ENCODE measurements at places on chromosomes 1 and 21.

DNA sequence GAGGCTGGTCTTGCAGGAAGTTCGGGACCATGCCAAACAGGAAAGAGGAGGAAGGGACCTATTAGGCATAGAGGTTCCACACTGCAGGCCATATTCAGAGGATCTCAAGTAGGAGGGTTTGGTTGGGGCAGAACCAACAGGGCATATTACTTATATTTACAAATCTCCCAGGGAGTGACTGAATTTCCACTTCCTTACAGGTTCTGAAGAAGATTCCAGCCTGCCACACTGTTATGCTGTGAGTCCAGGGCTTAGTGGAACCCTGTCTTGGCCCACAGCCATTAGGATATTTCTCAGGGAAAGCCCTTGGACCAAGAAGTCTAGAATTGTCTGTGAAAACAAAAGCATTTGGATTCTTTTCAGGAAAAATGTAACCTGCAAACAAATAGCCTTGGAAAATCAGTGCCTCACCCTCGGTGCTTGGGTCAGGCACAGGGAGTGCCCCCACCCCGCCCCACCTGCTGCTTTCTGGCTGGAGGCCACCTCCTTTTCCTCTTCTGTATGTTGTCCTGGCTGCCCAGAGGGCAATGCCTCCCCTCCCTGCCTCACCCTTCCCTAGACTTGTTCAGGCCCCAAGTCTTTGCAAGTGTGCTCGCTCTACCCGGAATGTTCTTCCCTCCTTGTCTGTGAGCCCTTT, 41.0 kb upstream of the JUN start:
- no peak for DNase-seq

DNA sequence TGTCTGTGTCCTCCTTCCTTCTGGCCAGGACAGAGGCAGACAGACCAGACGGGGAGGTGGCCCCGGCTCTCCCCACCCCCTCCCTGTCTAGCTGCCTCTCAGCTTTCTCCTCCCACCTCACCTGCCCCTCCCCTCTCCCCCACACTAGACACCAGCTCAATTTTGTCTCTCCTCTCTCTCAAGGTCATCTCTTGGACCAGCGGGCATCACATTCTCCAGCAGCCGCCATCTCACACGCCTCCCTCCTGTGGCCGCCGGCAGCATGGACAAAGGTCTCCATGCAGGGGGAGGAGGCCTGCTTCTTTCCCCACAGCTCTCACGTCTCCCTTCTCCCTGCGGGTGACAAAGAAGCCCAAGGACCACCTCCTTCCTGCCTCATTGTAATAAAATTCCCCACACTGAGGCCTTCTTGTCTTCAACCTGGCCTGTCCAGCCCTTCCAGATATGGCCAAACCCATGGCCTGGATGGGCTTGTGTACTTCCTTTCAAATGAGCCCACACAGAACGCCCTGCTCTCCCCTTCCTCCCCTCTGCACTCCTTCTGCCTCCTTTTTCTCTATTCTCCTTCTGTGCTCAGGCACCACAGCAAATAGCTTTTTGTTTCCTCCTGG, 14.6 kb downstream of the OPTC start:
- DNase-seq = no peak

DNA sequence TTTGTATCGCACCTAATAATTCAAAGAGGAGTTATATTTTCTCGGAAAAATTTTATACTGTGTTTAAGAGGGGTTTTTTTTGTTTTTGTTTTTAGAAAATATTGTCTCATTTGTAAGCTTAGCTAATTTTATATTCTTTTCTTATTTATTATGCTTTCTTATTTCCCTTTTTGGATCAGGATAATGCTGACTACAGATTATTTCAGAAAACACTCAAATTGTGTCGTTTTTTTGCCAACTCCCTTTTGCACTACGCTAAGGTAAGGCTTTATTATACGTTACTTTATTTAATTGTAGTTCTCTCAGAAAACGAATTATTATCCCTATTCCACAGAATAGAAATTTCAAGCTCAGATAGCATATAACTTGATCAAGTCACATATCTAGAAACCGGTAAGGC, 26.8 kb upstream of the METTL18 start:
- no peak for DNase-seq

DNA sequence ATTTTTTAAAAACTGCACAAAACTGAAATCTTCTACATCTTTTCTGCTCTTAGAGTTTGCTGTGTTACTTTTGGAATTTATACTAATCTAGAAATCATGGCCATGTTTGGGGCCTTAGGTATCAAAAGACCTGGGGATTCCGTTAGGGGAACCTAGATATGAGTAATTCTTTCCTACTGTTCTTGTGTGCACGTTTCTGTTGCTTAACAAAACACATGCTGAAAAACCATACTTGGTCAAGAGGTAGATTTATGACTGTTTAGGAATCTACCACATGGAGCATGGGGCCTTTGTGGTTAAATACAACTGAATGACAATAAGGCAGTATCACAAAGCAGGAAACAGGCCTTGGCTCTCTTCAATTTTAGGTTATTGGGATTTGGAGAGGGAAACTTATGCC, 291.9 kb upstream of the USP25 start:
- DNase-seq = no peak

- DNase-seq = no peak
These were observed 4.1 kb downstream of the KRTAP13-4 start for GRCh38 chr21:30434033-30434631.

GRCh38 chr1:115492880-115493279, 148.9 kb upstream of the VANGL1 start:
- DNase-seq = no peak

DNA sequence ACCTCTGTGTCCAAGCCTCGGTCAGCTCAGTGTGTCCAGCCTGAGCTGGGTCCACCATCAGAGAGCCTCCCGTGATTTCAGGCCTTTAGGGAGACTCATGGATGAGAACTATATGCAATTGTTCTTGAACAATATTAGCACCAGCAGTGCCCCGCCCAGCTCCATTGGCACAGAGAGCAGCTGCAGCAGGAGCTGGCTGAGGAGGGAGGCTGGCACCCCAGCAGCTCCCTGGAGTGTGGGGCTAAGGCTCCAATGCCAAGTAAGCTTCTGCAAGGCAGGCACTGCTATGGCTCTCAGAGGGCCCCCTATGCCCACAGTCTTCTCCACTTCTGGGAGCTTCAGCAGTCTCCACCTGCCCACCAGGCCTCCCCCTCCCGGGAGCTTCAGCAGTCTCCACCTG, 593.3 kb downstream of the MATN1 start:
- DNase-seq = no peak

- DNase-seq = no peak
These were observed 32.1 kb upstream of the CLIC4 start for GRCh38 chr1:24713176-24713575.

DNA sequence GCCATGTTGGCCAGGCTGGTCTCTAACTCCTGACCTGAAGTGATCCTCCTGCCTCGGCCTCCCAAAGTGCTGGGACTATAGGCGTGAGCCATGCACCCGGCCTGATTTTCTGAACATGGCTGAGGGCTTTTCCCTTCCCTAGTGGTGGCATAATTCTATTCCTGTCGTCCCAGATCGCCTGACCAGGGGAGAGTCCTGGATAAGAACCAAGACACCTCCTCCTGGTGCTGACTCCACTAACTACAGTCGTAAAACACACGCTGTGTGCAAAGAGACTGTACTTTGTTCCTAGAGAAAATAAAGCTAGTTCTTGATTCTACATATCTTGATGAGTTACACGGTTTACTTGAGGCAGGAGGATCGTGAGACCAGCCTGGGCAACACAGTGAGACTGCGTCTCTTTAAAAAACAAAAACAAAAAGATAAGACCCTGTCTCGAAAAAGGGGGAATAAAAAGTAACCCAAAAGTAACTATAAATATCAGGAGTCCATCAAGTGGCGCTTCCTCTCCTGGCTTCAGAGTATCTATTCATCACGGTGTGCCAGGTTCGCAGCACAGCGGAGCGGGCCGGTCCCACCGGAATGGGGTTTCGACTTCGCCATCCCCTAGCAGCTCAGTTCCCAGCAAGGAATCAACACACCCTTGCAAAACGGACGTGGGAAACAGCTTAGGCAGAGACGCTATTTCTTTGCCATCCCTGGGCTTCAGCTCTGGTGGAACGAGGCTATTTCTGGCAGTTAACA, 973 bp downstream of the SDF4 start:
- no peak for DNase-seq

DNA sequence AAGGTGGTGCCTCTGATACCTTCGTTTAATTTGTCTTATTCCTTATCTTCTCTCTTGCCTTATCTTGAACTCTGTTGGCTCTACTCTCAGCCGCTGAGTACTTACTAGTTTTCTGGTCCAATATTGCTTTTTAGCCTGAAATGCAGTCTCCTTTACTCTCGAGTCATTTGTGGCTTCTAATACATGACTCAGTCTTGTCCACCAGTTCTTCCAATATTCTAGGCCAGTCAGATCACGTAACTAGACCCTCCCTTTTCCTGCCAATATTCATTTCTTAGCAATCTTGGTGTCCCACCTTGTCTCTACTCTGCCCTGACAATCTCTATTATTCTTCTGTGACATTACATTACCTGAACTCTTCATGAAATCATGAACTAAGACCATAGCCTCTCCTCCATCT, 555.8 kb downstream of the DPYD start:
- no peak for DNase-seq

DNA sequence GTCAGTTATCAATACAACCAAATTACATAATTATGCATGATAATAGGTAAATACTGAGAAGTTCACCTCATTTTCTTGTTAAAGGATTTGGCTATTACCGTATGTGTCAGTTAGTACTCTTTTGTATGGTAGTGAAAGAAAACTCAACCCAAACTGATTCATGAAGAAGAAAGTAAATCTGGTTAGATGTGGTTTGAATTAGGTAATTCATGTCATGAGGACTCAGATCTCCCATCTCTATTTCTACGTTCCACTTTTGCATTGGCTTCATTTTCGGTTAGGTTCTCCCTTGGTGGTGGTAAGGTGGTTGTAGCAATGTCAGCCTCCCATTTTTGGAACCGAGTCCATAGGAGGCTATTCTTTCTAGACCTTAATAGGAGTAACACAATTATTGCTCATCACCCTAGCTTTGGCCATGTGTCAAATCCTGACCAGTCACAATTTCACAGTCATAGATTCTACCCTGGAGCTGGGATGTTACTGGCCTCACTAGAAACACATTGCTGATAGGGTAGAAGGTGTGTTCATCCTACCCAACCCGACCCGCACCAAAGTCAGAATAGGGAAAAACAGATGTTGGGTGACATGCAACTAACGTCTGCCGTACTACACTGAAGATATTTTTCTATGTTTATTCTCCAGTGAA, 97.6 kb downstream of the OSBPL9 start:
- no peak for DNase-seq

All from stimulated activated CD8-positive, alpha-beta memory T cell treated with anti-CD3 and anti-CD28 coated beads, Interleukin-4, amount 100 ng/mL, for 1 hour (primary cell).